Left lobe of liver (tissue), 2 donors: ENCODE measurements at places on chromosomes 2 and 18.
A peak's percentile ranks its signal among the peaks of the same experiment; 100 is the strongest.

- DNase-seq, result no peak
These were observed 353.8 kb upstream of the SPRED2 start for GRCh38 chr2:65786007-65786717.

DNA sequence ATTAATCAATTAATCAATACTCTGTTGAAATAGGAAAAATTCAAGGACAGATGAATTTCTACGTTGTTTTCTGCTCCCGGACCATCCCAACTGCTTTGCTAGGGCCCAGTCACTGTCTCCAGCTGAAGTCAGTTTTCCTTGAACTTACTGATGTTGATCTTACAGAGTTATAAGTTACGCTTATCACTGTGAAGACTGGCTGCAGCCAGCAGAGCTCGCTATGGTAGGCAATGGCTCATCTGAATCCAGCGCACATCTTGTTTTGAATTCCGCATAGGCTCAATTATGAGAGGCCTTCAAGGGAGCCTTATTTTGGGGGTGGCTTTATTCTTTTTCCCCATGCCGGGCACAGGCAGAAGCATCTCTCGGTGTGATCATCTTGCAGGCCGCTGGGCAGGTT lies 2.7 kb downstream of the MC2R start:
- DNase-seq, result no peak

DNA sequence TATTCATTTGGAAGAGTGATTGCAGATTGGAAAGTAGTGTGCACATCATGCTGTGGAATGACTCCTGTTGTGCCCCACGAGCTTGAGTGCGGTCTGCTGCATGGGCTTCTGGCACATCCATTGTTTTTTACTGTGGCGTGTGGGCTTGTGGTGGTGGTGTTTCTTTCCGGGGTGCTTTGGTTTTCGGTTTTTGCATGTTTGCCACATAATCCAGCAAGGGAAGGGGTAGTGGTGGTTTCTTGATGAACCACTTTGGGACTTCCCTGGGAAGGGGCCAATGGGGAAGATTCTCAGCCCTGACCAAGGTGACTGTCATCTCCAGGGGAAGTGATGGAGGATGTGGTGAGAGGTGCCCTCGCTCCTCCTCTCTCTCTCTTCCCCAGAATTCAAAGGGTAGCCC lies 57.0 kb downstream of the COA5 start:
- DNase-seq, result no peak

GRCh38 chr2:61862085-61862484 lies 8.2 kb upstream of the FAM161A start:
- no peak for DNase-seq

DNA sequence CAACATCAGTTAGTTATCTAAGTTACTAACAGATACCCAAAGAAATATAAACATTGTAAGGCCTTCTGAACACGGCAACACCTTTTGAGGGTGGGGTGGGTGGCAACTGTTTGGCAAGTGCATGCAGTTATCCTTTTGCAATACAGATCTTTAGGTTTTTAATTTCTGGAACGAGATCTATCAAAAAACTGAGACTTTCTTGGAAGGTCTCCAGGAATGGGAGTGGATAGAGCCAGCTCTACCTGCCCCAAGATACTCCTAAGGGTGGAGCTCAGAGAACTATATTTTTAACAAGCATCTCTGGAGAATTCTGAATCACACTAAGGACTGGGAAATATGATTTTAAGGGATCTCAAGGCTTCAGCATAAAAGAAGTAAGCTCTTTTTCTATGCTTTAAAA lies 11.4 kb upstream of the GALNT1 start:
- DNase-seq, result no peak

GRCh38 chr2:238966072-238966937 lies 118.4 kb downstream of the TWIST2 start:
- DNase-seq, result no peak

DNA sequence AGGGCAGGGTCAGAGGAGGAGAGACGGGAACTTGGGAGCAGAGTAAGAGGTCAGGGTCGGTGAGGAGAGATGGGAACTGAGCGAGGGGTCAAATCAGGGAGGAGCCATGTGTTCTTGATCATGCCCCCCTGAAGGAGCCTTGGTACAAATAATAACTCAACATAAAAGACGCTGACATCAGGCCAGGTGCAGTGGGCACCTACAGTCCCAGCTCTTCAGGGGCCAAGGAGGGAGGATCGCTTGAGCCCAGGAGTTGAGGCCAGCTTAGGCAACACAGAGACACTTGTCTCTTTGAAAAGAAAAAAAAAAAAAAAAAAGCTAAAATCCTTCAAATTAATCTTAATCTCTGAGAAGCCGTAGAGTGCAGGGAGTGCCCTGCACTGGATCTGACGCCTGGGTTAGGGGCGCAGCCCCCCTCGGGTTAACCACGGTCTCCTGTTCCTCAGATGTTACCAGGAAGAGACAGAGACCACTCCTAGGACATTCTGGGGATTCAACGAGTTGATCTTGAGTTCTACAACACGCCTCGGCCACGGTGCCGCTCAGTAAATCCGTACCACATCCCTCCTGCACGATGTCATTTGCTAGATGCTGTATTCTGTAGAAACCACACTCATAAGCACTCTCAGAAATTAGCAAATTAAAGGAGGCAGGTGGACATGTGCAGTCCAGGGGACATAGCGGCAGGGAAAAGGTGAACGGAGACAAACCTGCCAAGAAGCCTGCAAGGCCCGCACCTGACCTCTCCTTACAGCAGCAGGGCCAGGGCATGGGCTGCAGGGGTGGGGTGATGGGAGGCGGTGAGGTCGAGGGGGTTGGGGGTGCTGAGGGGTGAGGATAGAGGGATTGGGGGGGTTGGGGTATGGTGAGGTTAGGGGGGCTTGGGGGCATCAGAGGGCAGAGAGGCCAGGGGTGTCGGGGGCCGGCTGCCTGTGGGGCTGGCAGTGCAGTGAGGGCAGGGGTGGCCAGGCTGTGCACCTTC lies 29.2 kb downstream of the SLC66A2 start:
- peak; percentile 35 for DNase-seq

DNA sequence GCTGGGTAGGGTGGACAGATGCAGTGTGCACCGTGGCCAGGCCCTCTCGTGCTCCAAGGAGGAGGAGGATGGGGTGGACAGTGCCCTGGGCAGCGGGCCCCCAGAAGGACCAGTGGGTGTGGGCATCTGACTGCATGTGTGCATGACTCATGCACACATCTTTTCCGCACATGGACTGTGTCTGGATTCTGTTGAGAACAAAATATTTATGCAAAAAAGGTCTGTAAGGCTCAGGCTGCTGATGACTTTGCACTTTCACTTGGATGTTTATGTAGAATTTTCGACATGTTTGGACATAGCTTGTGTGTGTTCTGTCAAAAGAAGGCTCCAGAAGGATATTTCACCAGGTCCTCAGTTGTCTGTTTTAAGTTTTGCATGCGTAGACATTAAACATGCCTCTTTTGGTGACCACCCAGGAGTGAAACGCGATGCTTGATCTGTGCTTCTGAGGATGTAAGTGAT lies 45.6 kb downstream of the MTCL1 start:
- no peak for DNase-seq

DNA sequence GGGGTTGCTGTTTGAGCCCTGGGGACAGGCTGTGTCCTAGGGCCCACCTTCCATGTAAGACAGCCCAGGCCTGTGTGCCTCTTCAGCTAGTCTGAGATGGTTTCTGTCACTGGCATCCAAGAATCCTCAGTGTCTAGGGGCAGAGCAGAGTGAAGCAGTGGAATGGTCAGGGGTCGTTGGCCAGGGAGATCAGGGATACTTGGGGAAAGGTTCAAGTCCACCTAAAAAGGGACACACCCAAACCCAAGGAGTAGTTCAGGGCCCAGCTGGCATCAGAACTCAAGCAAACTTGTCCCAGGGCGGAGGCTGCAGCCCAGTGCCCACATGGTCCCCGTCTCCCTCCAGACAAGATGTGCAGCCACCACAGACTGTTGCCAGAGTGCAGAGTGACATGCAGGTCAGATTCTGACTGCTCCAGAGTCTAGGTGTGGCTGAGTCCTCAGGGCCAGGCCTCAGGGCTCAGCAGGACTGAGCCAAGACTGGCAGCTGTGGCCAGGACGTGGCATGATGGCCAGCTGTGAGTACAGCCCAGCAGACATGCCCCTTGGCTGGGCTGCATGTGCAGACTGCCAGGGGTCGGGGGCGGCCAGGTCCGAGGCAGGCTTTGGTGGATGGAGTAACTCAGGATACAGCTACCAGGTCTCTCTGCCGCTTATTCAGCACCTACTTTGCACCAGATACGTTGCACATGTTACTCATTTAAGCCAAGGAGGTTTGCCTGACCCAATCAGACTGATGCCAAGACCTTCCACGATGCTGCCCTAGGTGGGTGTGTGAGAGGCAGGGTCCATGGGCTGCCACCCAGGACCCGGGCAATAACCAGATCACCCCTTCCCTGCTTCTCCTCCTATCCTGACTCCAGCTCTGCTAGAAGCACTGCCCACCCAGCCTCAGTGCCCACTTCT lies 146.6 kb downstream of the SMAD7 start:
- peak; percentile 37 for DNase-seq

GRCh38 chr2:156437272-156437930 lies 1.2 kb downstream of the GPD2 start:
- DNase-seq, result no peak

- DNase-seq, result no peak
These were observed 175.7 kb upstream of the PGAP1 start for GRCh38 chr2:197102231-197102630.

DNA sequence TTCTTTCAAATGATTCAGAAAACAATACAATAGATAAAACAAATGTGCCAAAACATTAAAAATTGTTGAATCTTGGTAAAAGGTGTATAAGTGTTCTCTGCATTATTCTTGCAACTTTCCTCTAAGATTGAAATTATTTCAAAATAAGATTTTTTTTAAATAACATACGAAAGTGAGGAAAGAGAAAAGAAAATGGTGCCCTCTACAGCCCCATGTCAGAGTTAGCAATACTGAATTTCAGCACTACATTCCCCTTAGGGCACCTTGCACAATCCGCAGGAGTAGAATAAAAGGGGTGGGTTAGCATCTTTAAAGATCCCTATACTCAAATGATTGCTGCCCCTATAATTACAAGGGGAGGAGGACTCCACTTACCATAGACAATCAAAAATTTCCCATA lies 433.7 kb downstream of the BCL11A start:
- no peak for DNase-seq

GRCh38 chr18:52341608-52342381 lies 1.8 kb downstream of the DCC start:
- no peak for DNase-seq

DNA sequence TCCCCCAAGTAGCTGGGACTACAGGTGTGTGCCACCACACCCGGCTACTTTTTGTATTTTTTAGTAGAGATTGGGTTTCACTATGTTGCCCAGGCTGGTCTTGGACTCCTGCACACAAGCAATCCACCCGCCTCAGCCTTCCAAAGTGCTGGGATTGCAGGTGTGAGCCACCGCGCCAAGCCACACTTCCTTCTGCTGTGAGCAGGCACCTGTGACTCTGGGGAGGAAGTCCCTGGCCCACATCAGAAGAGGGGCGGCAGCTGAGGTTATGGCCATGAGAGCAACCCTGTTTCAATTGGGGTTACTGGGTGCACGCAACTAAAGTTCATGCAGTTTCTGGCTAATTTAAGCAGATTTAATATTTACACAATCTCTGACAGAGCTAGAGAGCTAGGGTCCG lies 91.0 kb downstream of the PLB1 start:
- no peak for DNase-seq

GRCh38 chr2:175164235-175164634 lies 3.8 kb downstream of the ATF2 start:
- no peak for DNase-seq

- DNase-seq, result no peak
These were observed 266.2 kb upstream of the SLC39A10 start for GRCh38 chr2:195390686-195391321.

DNA sequence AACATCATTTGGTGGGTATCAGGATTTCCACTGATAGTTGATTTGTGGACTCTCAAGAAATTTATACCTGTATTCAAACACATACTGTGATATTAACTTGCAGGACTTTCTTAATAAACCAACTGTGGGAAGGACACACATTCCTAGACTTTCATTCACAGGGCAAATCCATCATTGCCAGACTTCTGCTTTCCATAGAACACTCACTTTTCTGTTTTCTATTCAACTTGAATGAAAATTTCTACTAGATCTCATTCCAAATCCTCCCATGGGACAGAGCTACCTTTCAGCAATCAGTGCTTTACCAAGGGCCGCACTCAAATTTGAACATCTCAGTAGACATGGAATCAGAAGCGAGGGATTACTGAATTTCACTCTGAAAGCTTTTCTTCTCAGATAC lies 612.5 kb downstream of the IRS1 start:
- no peak for DNase-seq

DNA sequence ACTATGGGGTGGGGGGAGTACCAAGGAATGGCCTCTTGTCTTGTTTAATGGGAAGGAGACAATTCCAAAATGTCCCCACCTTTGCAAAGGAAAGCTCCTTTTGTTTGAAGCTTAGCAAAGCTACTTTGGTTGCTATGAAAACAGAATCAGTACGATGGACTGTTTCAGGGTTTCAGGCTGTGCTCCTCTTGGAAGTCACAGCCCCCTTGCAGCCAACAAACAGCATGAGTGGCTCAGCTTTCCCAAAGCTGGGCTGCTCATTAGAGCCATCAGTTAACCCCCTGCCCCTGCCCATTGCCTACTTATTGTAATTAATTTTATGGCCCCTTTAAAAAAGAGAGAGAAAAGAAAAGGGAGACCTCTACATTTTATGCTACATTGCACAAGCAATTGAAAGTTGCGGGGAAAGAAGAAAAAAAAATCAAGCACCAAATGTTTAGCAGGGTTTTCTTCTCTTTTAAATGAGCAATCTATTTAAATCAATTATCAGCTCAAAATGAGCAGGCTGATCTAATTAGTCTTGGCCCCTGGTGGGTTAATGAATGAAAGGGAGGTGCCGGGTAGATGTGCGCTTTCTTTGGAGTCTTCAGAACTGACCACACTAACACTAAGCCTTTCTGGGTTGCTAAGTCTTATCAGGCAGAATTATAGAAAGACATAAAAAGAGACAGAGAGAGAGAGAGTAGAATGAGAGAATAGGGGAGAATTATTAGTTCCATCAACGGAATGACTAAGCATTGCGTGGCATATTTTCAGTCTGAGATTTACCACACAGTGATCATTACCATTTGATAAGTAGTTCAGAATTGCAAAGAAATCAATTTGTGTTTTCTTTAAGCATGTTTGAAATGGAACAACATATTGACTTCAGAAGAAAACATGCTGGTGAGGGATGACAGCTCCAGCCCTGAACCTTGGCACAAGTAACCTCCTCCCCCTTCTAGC lies 284.9 kb downstream of the INSIG2 start:
- DNase-seq, result no peak

DNA sequence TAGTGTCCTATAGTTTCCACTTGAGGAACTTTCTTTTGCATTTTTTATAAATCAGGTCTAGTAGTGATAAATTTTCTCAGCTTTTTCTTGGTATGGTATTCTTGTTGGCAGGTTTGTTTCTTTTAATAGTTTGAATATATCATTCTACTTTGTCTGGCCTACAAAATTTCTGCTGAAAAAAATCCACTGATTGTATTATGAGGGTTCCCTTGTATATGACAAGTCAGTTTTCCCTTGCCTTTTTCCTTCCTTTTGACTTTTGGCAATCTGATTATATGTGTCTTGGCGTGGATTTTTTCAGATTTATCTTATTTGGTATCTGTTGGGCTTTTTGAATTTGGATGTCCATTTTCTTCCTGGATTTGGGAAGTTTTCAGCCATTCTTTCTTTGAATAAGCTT lies 41.9 kb downstream of the MOCOS start:
- no peak for DNase-seq
